ENCODE measurements at places on chromosomes 7 and 10.

- DNase-seq: no peak
Observed at GRCh38 chr7:131274986-131275385, 52.7 kb upstream of the MKLN1 start.

GRCh38 chr7:101081432-101081831, 3.8 kb upstream of the TRIM56 start:
- DNase-seq: peak; percentile 29

DNA sequence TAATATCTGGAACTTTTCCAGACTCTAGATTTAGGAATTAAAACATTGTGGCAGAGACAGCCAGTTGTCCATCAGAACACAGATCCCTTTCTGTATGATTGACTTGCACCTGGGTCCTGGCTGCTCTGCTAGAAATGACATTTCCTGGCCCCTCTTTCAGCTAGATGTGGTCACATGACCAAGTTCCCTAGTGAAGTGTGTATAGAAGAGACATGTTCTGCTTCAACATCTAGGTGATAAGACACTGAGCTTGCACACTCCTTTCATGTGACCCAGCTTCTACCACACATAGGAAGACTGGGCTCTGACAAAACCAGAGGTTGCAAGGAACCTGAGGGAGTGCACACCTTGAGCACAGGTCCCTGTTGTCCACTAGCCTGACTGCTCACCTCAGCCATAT, 22.8 kb upstream of the DYNC1I1 start:
- no peak for DNase-seq

GRCh38 chr10:4062072-4062471, 277.1 kb upstream of the KLF6 start:
- DNase-seq: no peak

DNA sequence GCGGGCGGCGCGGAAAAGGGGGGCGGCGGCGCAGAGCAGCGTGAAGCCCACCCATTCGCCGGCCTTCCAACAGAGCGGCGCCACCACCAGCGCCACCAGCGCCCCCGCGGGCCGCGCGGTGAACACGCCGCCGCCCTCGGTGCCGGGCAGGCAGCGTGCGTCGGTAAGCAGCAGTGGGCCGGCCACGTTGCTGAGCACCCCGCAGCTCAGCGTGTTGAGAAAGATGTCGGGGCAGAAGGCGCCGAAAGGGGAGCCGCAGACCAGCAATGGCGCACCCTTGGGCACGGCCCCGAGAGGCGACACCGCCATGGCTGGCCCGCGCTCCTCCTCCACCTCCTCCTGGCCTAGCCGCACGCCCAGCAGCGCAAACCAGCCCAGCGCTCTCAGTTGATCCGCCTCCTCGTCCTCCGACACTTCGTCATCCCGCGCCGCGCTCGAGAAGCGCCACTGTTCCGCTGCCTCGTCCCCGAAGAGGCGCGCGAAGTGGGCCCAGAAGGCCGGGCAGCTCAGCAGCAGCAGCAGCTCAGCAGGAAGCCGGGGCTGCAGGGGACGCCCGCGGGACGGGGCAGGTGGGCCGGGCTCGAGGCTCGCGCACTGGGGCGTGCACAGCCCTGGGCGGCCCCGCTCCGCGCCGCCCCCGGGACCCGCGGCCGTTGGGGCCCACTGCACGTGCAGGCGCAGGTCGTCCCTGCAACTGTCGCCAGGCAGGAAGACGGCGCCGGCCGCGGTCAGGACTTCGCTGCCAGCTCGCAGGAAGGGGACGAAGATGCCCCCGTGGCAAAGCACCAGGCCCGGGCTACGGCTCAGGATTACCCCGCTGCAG, 623 bp downstream of the TYSND1 start:
- DNase-seq: peak; percentile 68

DNA sequence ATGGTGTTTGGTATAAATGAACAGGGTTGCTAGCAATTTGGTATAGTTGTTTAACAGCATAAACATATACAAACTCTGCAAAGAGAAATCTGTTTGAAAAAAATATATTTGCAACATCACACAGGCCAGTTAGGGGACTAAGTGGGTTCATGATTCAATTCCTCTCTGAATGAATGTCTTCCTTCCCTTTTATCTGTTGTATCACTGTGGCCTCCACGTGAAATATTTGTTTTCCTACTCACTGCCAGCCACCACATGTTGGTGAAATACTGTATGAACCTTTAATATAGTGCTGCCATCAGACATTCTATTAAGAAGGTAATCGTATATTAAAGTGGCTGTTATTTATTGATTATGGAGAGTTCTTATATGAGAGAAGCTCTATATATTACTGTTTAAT, 157.0 kb downstream of the ARID5B start:
- DNase-seq: no peak

GRCh38 chr7:148584154-148584827, 6.3 kb upstream of the C7orf33 start:
- peak; percentile 93 for DNase-seq

DNA sequence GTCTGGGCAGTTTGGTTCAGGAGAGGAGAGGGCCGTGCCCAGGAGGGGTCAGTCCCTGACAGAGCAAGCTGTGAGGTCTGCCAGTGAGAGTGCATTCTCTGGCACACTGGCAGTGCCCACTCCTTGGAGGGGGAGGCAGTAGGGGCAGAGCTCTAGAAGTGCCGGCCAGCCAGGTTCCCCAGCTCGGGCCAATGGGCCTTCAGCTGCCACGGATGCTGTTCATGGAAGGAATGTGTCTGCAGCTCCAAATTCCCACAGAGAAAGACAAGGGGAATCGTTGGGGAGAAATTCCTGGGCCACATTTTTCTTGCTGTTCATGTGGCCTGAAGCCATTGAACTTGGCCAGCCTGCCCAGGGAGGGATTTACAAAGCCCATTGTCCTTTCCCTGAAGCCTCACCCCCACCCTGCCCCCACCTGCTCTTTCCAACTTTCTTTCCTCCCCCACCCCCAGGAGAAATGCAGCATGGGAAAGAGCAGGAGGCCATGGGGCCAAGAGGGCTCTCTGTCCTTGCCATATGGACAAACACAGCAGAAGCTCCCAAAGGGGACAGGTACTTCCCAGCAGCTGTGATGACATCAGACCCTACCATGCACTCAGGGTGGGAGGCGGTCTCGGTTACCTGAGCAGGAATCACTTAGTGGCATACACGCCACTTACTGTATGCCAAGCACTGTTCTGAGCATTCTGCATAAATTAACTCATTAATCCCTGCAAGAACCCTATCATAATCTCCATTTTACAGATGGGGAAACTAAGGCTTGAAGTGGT, 70.7 kb downstream of the ARHGAP22 start:
- no peak for DNase-seq

- DNase-seq: no peak
Observed at GRCh38 chr10:11775412-11775811, 33.2 kb downstream of the ECHDC3 start.

DNA sequence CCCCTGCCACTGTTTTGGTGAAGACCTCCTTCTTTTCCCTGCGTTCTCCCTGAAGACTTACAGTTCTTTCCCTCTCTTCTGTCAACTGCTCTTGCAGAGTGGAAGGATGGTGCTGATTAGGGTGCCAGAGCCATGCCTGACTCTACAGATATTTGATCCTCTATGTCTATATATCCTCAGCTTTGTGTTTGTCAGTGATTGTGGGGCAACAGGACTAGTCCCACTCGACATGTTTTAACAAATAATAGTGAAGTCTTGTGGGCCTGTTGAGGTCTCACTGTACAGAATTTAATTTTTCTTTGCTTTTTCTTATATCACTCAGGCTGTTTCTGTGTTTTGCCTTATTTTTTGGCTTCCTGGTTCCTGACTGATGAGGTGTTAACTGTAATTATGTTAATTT, 5.0 kb downstream of the PLEKHA1 start:
- no peak for DNase-seq

DNA sequence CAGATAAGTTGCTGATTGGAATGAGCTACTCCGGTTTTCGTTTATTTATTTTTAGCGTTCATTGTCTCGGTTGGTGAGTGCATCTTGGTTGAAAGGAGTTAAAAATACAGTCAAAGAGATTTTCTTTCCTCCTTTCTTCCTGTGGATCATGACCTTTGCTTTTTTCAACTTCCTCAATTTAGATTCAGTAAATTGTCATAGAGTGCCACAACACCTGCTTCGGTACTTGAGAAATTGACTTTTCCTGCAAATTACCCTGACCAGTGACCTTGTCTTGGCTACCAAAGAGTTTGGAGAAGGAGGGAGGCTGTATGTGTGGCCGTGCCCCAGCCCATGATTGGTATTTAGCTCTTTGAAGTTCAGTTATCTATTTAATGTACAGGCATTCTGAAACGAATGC, 128.7 kb downstream of the FAM204A start:
- DNase-seq: peak; percentile 26

GRCh38 chr10:114408112-114408967, 4.0 kb upstream of the AFAP1L2 start:
- DNase-seq: no peak

DNA sequence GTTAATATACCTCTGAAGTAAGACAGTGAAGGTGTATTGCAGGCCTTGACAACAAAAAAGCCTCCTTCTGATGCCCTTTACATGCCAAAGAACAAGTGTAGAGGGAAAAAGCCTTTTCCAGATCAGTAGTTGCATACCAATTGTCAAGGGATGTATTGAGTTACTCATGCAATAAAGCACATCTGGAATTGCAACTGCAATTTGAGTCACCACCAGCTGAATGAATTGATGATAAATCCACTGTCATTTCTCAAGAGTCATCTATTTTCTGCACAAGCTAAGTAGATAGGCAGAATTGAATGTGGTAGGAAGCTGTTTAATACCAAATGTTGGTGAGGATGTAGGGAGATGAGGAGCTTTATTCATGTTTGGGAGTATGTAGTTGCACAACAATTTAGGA, 325.9 kb upstream of the SMIM30 start:
- no peak for DNase-seq

Data from MV-4-11 (cell line).